AG09309 (cell line): ENCODE measurements at places on chromosomes 16 and 17.

DNA sequence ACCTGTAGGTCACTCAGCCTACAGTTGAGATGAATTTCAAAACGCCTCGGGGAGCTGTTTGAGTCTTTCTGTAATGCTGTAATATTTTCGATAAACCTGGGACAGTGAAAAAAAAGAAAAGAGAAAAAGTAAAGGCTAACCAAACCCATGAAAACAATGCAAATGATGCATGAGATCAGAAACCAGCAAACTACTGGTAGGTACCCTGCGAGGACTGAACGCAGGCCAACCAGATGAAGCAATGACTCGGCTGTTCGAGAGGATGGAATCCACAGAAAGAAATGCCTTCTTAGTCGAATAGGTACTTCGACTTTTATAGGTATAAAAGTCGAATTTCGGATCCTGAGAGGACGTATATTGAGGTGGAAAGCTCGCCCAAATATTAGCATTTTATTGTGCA lies 509 bp upstream of the ATAD5 start:
- DNase-seq = no peak

- no peak for DNase-seq
These were observed 7.3 kb upstream of the DDX52 start for GRCh38 chr17:37650419-37651003.

DNA sequence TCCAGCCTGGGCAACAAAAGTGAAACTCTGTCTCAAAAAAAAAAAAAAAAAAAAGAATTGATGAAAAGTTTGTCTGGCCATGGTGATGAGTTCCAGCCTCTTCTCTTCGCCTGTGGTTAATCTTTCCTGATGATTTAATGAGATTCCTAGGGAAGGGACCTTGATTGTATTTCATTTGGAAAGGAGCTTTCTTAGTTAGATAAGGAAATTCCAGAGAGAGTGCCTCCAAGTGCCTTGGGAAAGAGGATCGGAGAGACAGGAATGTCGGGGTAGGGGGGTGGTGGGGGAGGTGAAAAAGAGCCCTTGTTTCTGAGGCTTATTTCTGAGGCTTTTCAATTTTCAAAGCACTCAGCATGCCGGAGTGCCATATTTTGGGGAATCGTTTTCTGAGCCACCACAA lies 93.2 kb upstream of the SIAH1 start:
- DNase-seq = no peak

- no peak for DNase-seq
These were observed 50.6 kb downstream of the NTN1 start for GRCh38 chr17:9071811-9072498.
